ENCODE measurements at places on chromosomes 11 and 22.

GRCh38 chr11:1480191-1480554 is 6.4 kb downstream of the MOB2 start:
- no peak for DNase-seq

DNA sequence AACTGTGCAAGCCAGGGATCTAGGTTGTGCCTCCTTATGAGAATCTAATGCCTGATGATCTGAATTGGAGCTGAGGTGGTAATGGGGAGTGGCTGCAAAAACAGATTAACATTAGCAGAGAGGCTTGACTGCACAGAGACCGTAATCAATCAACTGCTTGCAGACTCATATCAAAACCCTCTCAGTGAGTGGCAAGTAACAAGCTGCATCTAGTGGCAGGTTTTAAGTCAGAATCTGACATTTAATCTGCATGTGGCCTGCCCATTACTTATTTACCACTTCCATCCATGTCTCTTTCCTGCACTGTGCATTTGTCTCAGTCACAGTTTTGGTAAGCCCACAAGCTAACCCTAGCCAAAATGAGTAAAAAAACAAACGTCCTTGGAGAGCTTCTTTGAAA is 11.2 kb downstream of the C11orf58 start:
- no peak for DNase-seq

DNA sequence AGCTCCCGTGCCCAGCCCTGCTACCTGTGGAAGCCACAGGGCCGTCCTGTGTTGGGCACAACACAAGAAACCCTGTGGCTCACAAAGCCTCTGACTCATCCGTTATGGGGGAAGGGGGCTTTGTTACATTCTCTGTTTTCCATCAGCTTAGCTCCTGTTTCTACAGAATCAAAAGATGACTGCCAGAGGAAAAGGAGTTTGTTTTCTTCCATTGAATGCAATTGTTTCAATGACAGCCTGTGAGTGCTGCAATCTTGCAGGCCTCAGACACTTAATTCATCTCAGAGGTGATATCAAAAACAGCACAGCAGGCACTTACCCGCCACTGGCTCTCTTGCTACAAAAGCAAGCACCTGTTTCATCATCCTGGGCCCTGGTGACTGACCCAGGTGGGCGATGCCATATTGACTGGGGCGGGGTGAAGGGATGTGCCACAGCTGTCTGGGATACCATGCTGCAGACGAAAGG is 194.3 kb downstream of the OPCML start:
- no peak for DNase-seq

GRCh38 chr22:38422611-38423511 is 32.1 kb downstream of the KCNJ4 start:
- DNase-seq: peak; percentile 94

DNA sequence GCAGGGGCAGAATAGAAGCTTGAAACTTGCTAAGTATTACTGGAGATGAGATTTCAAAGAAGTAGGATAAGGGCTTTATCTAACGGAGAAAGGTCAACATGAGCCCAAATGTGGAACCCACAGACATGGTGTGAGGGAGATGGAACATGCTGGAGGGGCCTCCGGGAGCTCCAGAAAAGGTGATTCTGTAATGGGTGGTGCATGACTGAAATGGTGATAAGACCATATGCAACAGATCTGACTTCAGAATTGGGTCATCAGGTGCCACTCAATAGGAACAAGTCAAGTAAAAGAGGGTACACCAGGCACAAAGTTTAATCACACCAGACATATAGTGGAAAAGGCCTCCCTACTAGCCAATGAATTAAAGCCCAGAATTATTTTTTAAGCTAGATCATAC is 7.9 kb upstream of the CEP295 start:
- DNase-seq: no peak

DNA sequence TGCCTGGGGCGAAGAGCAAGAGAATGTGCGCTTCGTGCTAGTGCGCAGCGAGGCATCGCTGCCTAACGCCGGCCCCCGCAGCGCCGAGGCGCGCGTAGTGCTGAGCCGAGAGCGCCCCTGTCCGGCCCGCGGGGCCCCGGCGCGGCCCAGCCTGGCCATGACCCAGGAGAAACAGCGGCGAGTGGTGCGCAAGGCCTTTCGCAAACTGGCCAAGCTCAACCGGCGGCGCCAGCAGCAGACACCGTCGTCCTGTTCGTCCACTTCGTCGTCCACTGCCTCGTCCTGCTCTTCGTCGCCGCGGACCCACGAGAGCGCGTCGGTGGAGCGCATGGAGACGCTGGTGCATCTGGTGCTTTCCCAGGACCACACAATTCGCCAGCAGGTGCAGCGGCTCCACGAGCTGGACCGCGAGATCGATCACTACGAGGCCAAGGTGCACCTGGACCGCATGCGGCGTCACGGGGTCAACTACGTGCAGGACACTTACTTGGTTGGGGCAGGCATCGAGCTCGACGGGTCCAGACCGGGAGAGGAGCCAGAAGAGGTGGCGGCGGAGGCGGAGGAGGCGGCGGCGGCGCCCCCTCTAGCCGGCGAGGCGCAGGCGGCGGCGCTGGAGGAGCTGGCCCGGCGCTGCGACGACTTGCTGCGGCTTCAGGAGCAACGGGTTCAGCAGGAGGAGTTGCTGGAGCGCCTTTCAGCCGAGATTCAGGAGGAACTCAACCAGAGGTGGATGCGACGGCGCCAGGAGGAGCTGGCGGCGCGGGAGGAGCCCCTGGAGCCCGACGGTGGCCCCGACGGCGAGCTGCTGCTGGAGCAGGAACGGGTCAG is 1.0 kb downstream of the RASSF10 start:
- peak; percentile 5 for DNase-seq

DNA sequence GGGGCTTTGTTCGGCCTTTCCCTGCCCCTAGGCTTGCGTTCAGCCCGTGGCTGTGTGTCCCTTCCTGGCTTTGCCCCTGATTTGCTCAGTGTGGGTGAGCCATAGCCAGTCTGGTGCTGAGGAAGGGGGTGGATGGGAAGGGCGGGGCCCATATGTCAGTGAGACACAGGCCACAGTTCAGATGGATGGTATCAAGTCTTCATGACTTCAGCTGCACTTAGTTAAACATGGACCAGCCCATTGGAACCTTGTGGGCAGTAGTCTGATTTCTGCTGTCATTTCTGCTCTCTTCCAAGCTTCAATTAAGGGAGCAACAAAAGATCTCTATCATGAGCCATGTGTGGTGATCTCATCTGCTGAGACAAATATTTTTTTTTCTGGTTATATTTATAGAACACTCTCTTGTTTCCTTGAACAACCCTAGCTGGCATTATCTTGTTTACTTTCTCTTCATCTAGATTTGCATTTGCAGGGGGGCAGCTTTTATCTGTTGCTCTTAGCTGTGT is 21.6 kb upstream of the PEX26 start:
- peak; percentile 46 for DNase-seq

- no peak for DNase-seq
These were observed 16.8 kb upstream of the ACCSL start for GRCh38 chr11:44030996-44031395.

DNA sequence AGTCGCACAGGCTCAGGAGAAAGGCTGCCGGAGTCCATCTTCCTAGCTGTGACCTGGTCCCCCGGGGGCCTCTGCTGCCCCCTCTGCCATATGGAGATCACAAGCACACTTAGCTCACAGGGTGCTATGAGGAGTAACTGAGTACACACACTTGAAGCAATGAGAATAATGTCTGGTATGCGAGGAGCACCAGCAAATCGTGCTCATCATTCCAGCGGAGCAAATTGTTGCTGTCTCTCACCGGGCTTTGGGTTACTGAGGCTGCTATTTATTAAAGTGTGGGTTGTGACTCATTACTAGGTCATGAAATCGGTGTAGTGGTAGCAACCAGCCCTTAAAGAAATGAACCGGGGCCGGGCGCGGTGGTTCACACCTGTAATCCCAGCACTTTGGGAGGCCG is 48.1 kb upstream of the EIF3D start:
- DNase-seq: no peak

- no peak for DNase-seq
These were observed 166.8 kb downstream of the TEAD1 start for GRCh38 chr11:12840871-12841660.

DNA sequence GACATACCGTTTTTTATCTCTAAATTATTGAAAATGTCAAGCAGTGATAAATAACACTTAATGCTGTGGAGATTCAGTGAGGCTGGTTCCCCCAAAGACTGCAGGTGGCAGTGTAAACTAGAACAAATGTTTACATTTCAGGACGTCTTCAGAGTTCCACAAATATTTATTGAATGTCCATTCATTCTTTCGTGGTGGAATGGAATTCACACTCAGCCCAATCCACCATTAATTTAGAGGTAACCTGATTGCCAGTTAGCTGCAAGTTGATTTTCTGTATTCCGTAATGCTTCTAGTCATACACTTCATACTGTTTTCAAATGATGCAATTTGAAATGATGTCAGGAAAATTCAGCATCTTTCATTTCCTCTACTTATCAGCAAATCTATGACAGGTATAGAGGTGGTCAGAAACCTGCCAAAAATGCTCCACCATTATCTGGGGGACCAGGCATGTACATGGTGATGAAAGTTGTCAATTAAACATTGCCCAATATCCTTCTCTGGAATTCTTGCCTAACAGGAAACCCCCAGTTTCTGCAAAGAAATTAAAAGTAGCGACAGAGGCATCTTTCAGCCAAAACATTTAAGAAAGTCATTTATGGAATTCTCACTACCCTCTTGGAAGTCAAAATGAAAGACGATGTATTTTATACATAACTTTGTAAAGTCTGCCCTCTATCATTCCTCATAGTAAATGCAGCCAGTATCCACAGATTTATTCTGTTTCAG is 94.3 kb upstream of the BMAL1 start:
- DNase-seq: peak; percentile 34

- DNase-seq: no peak
These were observed 12.7 kb downstream of the DUSP8 start for GRCh38 chr11:1559111-1559951.

DNA sequence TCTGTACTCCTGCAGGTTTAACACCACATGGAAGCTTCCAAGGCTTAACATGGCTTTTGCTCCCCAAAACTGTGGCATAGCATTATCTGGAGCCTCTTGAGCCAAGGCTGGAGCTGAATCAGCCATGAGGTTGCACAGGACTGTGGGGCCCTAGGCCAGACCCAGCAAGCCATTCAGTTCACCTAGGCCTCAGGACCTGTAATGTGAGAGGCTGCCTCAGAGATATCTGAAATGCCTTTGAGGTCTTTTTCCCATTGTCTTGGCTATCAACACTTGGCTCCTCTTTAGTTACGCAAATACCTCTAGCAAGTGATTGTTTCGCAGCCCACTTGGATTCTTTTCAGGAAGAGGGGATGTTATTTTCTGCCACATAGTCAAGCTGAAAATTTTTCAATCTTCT is 72.0 kb downstream of the VPREB1 start:
- no peak for DNase-seq

- DNase-seq: peak; percentile 35
These were observed 698 bp upstream of the ANAPC15 start for GRCh38 chr11:72112978-72113808.

DNA sequence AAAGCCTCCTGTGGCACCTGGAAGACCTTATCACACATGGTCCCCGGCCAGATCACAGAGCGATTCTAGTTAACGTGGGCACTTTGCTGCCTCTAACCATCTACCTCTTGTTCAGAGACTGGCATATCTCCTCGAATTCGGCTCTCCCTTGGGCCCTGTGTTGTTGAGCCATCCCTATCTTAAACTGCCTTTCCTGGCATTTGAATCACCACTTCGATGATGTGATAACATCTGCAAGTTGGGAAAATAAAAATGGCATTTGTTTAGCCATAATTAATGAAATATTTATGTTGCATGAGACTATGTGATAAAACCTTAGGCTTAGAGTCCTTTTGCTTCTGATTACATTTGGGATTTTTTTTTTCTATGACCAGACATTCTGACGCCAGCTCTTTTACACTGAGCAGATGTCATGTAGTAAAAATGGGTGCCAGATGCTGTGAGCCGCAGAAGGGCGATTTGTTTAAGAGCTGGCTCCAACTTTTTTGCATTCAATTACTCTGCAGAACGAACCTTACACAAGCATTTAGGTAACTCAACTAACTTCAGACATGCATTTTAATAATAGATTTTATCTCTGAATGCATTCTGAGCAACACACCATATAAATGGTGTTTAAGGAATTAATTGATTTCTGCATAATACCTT is 58.5 kb upstream of the PARVA start:
- peak; percentile 91 for DNase-seq

DNA sequence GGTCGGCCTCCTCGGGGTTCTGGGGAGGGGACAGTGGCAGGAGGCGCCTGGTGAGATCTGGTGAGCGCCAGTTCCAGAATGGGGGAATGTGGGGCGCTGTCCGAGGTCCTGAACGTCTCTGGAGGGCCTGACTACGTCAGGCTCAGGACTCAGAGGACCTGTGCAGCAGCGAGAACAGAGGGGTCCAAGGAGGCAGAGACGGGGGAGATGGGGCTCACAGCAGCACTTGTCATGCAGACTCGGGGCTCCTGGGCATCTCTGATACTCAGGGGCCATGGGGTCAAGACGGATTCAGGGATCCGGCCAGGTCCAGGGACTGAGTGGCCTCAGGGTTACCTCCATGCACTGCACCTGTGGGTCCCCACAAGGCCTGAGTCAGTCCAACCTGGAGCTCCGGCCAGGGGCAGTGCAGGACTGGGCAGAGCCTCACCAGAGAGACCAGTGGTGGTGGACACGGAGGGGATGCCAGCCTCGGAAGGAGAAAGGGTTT is 92.2 kb downstream of the BRD1 start:
- DNase-seq: no peak

DNA sequence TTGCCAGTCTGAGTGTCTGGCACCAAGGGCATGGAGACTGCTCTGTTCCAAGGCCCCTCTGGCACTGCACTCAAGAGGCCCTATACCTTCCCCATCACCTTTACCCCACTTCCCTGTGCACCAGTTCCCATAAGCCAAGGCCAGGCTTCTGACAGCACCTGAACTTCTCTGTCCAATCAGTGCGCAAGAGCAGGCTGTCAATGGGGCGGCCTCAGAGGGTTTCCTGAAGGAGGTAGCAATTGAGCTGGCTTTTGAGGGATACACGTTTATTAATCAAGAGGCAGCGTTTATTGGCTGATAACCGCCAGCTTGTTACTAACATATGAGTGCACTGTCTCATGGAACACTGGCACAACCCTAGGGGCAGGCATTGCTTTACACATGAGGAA is 2.1 kb downstream of the SH3BP1 start:
- DNase-seq: no peak

GRCh38 chr22:48181263-48181955 is 1419.0 kb downstream of the TBC1D22A start:
- DNase-seq: no peak

GRCh38 chr11:43899094-43899493 is 18.5 kb downstream of the ALKBH3 start:
- no peak for DNase-seq

- no peak for DNase-seq
These were observed 1.4 kb upstream of the TP53I11 start for GRCh38 chr11:44952082-44952481.

Data from NCI-H2171 treated with DMSO at 0.1 percent for 48 hours (cell line).